Hematopoietic multipotent progenitor cell treated with erythropoietin and hydrocortisone succinate and interleukin-3 and kit ligand, for 6 days (in vitro differentiated cells): ENCODE measurements at places on chromosomes 5 and 9.

GRCh38 chr5:136028782-136029742, at the start of gene TGFBI:
TSS of gene TGFBI (plus strand) at chr5:136028988. CDS start at chr5:136029056, 68 bp downstream.
- peak; percentile 73 for DNase-seq

DNA sequence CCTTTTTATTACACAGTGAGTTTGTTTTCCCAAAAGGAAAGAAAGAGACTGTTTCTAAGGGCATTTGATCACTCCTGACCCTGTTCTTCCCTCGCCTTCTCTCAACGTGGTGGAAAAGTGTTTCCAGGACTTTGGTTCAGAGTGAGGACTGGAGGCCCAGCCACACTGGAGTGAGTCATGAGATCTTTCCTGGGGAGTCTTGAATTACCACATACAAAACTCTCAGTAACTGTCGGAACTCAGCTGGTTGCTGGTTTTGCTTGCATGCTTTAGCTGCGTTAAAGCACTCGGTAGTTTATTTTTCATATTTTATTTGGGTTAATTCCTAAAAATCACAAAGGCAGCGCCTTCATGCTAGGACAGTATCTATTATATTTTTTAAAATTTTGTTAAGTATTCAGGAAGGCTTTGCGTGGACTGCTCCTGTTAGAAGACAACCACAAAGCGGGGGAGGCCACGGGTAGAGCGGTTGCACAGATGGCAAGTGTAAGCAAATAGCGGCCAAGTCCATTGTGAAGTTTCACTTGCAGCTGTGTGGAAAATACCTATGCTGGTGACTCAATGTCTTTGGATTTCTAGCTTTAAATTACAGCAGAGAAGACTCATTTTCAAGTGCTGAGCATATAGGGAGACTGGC, 77.7 kb downstream of the ARSB start:
- DNase-seq: peak; percentile 28

- DNase-seq: no peak
These were observed 393.1 kb downstream of the MAN2A1 start for GRCh38 chr5:110082863-110083262.

GRCh38 chr9:116430849-116431248, 256.3 kb upstream of the TRIM32 start:
- DNase-seq: no peak

- DNase-seq: no peak
These were observed 468.2 kb downstream of the ARHGEF28 start for GRCh38 chr5:74094096-74094781.

- DNase-seq: no peak
These were observed 358.1 kb upstream of the PIK3R1 start for GRCh38 chr5:67857502-67857901.

GRCh38 chr5:115869256-115869795, 27.6 kb downstream of the AP3S1 start:
- DNase-seq: peak; percentile 44

DNA sequence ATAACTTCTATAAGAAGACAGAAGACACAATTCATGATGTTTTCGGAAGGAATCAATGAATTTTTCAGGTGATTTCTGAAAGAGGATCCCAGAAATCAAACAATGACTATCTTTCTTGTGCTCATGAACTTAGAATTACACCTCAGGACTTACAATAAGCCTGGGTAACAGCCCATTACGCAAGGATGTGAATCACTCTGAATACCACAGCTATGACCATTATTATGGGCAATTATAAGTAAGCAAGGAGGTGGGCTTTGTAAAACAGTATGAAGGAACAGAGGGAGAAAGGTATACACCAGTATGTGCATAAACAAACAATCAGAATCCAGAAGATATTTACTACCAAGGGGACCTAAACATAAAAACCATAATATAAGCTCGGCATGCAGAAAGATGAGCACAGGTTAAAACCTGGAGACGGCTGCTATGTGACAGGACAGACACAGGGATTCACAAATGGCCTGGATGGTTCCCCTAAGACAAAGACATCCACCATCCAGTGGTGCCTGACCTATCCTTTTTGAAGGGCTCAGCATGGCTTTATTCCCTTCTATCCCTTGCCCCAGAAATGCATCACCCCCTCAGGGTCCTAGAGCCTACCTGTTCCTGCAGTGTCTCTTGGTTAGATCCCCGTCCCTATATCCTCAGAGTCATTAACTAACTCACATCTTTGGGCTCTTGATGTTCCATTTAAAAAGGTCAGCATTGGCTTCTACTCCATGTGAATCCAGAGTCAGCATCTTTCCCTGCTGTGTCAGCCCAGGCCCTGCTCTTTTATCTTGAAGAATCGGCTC, 21.8 kb upstream of the PPP2CA start:
- DNase-seq: no peak

- no peak for DNase-seq
These were observed 18.1 kb downstream of the PITX1 start for GRCh38 chr5:135015942-135016341.

DNA sequence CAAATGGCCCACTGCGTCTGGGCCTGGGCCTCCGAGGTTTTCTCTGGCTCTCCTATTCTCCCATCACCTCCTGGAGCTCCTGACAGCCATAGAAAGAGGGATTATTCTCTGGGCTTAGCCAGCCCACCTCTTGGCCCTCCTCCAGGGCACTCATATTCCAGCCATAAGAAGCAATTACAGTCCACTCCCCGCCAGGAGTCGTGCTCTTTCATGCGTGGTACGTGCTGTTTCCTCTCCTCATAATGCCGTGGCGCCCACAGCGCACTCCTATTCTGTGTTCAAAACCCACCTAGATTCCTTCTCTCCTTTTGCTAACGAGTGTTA, 240.8 kb upstream of the ZNF462 start:
- no peak for DNase-seq

GRCh38 chr5:179271821-179272325, 73.4 kb downstream of the ADAMTS2 start:
- DNase-seq: no peak

- DNase-seq: no peak
These were observed 143.2 kb upstream of the DMRT1 start for GRCh38 chr9:698276-698675.

DNA sequence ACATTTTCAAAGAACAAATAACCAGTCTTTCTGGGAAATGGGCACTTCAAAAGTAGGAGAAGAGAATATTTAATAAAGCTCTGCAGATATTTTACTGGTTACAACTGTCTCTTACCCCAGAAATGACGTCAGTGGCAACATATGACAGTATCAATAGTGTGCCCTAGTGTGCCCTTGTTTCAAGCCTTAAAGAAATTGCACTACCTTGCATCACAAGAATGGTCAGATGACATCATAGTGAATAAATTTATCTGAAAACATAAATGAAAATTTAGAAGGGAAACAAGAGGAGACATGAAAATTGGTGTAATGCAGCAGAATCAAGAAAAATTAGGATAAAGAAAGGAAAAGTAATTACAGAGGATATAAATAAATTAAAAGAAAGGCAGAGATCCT, 176.7 kb downstream of the GNAQ start:
- DNase-seq: no peak

DNA sequence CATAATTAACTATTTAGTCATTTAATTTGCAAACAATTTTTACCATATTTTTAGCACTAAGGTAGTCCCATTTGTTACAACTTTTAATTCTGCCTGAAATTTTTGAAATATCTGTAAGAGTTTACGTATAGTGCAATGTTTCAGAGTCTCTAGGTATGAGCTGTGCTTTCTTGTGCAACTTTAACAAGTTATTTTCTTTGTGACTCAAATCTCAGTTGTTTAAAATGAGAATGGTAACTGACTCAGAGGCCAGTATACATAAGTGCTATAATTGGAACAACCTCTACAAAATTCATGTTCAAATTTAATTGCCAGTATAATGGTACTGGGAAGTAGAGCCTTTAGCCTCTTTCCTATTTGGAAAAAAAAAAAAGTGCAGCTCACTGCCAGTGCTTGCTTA, 14.2 kb upstream of the ZNF883 start:
- no peak for DNase-seq

GRCh38 chr5:72006361-72006760, 100.9 kb upstream of the MAP1B start:
- no peak for DNase-seq

- DNase-seq: no peak
These were observed 170.6 kb upstream of the HAPLN1 start for GRCh38 chr5:83891261-83891660.

DNA sequence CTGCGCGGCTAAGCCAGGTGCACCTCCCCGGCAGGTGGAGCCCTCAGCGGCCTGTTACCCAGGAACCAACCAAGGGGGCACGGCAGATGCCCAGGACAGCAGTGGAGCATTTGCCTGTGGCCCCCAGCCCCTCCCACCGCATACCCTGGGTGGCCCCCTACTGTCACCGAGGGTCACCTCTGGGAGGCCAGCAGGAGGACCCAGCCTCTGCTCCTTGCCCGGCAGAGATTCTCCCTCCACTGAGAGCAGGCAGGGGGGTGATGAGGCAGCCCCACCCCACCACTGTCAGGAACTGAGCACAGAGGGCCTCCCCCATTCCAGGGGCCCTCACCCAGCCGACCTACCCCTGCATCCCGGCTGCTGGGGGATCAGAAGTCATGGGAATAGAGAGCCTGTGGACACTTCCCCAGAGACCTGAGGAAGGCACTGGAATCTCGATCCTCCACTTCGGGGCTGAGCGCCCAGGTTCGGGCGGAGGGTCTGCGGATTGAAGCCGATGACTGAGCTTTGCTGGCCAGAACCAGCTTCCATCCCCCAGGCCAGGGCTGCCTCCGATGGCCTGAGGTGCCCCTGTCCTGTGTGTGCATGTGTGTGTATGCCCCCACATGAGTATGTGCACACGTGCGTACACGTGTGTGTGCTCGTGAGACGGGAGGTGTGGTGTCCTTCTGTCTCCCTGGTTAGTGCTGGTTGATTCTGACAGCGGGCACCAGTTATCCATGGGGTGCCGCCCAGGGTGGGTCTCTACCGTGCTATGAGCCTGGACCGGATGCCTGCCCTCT, at the start of gene QRFP:
Gene QRFP (minus strand): TSS at position 580 of the 782 bp plus-strand sequence. CDS start 2,974 bp downstream, outside the sequence.
- no peak for DNase-seq

DNA sequence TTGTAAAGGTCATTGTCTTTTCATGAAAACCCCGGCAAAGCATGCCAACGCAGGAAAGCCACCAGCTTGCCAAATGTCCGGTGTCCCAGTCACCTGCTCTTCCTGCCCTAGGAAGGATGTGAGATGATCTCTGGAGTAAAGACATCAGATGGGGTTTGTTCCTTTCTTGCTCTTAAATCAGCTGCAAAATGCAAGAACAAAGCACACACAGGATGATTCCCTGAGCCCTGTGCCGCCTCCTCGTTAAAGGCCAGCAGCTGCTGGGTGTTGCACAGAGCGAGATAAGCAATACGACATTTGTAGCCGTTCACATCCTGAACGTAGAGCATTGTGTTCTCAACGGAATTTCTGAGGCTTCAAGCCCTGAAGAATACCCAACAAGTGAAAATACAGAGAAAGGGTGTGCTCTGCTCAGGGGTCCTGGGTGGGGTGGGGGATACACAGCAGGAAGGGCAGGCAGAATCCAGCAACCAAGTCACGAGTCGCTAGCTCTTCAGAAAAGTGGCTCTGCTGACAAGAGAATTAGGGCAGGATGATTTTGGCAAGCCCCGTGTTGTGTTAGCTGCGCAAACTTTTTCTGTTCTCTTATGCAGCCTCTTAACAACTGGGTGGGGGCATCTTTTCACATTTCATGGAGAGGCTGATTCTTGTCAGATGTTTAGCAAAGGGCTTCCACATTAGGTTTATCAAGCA, 229.2 kb upstream of the MAP3K1 start:
- peak; percentile 59 for DNase-seq

- DNase-seq: no peak
These were observed 7.0 kb downstream of the IRX2 start for GRCh38 chr5:2744485-2744884.

GRCh38 chr9:13149454-13149853, 130.0 kb downstream of the MPDZ start:
- DNase-seq: no peak

DNA sequence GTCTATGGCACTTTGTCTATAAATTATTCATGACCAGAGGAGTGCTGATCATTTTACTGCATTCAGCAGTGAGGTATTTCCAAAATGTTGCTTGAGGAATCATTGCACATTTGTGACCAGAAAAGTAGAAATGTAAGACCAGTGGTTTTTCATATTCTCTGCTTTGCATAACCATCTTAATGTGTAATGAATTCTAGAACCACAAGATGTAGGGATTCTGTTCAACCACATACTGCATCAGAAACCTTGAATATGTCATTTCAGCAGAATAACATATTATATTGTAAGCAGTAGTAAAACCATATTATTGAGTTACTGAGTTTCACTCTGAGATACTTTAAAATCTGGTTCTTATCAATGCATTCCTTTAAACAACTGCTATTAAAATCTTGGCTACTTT, 1243.4 kb downstream of the MAT2B start:
- no peak for DNase-seq

GRCh38 chr5:72621576-72621975, 114.4 kb upstream of the ZNF366 start:
- no peak for DNase-seq

- DNase-seq: peak; percentile 88
These were observed 10.9 kb upstream of the GADD45G start for GRCh38 chr9:89593727-89594427.

- peak; percentile 96 for DNase-seq
These were observed 992 bp upstream of the RPP25L start for GRCh38 chr9:34612788-34613390.

DNA sequence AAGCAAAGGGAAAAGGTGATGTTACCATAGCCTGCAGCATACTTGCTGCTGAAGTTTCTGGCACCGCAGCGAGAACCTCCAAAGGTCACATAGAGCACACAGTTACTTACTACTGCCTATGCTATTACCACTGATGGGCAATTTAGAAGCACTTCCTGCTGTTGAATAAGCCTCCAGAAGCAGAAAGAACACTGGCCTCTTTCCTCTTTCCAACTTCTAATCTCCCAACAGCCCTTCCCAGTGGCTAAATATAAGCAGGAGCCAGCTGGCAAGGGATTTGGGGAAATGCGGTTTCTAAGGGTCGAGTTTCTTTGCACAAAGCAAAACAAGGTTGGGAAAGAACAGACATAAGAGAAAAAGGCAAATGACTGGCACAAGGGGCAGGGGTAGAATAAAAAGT, 669.2 kb upstream of the ACO1 start:
- DNase-seq: no peak

DNA sequence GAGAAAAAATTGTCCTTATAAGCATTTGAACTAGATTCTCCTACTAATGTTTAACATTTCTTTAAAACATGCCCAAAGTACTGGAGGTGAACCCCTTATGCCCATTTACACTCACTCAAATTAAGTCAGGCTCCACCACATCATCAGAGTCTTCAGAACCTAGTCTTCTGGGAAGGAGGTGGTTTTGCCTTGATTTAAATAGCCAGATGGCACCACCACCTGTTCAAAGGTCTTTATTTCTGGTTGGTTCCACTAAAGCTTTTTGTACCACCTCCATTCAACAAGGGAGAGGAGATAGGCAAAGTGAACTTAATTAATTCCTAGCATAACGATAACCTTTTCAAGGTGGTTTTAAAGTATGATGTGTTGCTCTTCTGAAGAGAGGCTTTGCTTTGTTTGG, 189.5 kb downstream of the SLF1 start:
- DNase-seq: no peak
